Fibroblast of skin of right quadriceps (primary cell): ENCODE measurements at places on chromosomes 4 and X.

GRCh38 chrX:149938881-149939654 is 777 bp upstream of the EOLA2 start:
- DNase-seq = peak; percentile 93

- no peak for DNase-seq
Observed at GRCh38 chrX:140507982-140508305, 3.1 kb upstream of the SOX3 start.

DNA sequence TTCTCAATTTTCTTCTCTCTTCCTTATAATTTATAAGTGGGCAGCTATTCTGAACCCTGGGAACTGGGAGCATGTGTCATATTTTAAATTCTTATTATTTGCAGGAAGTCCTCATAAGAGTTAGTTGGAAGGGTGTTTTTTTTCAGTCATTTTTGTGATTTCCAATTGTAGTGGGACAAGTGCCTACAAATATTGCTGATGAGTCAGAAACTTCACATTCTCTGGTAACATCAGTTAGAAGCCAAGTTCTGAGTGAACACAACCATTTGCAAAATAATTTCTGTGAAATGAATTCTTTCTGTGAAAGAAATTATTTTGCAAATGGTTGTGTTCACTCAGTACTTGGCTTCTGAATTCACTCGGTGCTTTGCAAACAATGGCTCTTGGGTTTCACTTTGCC is 20.8 kb upstream of the NWD2 start:
- DNase-seq = no peak

DNA sequence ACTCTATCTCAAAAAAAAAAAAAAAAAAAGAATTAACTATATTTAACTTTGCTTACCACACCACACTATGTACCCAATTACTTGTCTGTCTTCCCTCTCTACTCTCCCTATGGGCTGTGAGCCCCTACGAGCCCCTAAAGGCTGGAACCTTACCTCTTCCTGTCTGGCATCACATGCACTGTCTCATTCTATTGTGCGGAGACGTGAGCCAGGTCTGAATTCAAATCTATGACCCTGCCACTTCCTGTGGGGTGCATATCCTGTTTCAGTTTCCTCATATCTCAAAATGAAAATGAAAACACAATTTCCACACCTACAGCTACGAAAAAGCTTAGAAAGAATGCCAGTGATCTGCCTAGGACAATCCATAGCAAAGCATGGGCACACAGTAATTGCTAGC is 42.9 kb upstream of the HS3ST1 start:
- no peak for DNase-seq

- DNase-seq = no peak
Observed at GRCh38 chrX:18951032-18951431, 32.9 kb downstream of the PHKA2 start.

DNA sequence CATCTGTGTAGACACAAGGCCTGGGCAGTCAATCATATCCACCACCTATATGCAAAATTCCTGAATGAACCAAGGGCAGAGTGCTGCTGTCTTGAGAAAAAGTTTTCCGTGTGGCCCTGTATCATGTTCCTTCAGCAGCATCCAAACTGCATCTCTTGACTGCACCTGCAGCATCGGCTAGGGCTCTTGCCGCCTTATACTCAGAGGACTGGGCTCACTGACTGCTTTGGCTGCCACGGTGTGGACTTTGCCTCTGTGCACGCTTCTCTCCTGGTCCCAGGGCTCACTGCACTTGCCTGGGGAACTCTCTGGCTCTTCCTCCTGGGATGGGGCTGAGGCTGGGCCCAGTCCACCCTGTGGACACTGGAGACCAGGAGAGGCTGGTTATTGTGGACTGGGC is 39.5 kb upstream of the STS start:
- no peak for DNase-seq

DNA sequence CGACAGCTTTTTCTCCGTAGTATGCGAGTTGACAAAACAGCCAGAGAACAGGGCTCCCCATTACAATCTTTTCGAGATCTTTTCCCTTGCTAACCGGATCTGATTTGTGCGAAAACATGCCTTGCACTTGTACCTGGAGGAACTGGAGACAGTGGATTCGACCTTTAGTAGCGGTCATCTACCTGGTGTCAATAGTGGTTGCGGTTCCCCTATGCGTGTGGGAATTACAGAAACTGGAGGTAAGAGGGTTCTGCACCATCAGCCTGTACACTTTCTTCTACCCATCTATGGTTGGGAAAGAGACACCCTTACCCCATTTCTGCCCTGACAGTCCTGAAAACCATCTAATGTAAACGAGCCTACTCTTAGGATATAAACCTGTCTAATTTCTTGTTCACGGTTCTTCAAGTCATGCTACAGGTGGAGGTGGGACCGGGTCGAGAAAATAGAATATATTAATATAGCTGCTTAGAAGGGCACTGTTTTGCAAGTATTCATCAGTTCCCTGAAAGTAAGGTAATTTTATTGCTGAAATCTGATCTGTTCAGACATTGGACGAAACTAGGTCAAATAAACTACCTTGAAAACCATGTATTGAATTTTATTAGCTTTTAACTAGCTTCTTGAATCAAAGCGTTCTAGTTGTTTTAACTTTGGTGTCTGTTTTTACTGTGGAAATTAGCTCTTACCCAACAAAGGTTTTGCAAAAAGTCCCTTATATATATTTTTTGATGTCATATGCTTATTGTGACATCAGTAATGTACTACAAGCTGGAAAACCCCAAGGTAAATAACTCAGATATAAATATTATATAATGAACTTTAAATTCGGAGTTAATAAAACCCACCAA is 869 bp downstream of the TMEM184C start:
- no peak for DNase-seq

DNA sequence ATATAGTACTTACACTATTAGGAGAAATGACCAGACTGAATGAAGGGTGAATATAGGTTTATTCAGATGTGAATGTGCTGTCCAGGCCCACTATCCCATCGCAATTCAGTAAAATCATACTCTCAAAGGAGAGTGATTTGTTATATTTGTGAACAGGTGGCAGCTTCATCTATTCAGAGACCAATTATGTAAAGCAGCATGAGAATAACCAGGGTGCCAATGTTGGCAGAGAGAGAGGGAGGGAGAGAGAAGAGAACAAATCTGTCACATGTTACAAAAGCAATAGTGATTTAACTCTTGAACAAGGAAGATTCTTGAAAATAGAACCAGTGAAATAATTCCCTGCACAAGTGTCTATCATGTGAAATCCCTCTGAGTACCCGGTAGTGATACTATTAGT is 38.9 kb upstream of the TLL1 start:
- DNase-seq = no peak

GRCh38 chr4:89204624-89205023 is 93.3 kb downstream of the TIGD2 start:
- no peak for DNase-seq

- DNase-seq = no peak
Observed at GRCh38 chr4:120431180-120431579, 364.5 kb upstream of the MAD2L1 start.

- DNase-seq = no peak
Observed at GRCh38 chr4:99853190-99853589, 36.6 kb downstream of the DAPP1 start.

GRCh38 chr4:172830295-172830764 is 338.3 kb upstream of the GALNT7 start:
- peak; percentile 23 for DNase-seq

DNA sequence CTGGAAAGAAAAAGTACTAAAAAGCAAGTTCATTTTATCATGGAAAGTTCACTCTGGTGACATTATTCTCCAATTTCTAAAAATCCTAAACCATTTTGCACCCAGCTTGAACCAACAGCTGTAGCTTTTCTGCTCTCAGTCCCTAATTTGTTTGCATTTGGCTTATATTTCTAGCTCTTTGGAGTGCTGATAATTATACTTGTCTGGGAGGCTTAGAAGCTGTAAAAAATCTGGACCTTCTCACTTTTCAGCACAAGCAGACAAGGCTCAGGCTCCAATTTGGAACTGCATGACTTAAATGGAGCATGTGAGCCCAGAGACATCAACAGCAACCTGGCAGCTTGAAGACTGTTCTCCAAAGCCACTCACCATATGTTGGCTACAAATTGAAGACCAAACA is 170.9 kb upstream of the PCDH18 start:
- DNase-seq = no peak

DNA sequence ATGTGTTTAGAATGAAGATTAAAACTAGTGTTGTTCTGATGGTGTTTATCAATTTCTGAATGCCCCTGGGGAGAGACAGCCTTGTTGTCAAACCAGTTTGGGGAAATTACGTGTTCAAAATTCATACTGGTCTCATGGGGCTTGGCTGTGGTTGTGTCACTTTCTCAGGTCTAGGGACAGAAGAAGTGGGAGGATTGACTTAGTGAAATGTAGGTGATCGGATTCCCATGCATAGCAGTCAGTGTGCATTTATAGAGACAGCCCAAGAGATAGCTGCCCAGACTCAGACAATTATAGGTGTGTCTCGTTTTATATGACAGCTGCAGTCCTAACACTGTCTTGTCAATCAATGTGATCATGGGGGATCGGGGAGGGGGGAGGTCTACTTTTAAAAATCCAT is 94.4 kb upstream of the CLCN4 start:
- DNase-seq = no peak

DNA sequence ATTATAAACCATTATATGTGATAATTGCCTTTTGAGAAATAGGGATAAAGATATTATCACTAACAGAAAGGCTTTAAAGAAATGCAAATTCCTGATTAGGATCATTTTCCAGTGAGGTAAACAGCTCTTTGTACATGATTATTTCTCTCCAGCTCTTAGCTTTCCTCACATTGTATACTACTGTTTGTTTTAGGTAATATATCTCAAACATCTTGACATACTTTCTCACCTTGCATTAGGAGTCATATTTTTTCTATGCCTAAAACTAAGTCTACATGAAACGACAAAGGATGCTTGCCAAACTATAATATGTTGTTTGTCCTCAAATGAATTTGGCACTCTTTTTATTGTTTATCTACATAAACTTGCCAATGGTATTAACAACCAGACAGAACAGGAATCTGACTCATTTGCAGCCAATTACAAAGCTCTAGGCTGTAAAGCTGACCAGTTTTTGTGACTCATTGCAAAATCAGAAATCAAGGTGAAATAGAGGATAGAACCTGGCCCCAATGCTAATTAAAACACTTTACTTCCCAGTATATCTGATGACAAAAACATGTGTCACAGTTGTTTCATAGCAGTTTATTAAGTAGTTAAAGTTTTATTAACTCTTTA is 107.0 kb downstream of the IQCM start:
- DNase-seq = peak; percentile 61

GRCh38 chr4:48565362-48566033 is 75.4 kb downstream of the ZAR1 start:
- DNase-seq = no peak

- peak; percentile 51 for DNase-seq
Observed at GRCh38 chr4:48180234-48180633, 46.2 kb upstream of the TXK start.

GRCh38 chrX:71493111-71493613 is 39.7 kb upstream of the OGT start:
- DNase-seq = peak; percentile 3

DNA sequence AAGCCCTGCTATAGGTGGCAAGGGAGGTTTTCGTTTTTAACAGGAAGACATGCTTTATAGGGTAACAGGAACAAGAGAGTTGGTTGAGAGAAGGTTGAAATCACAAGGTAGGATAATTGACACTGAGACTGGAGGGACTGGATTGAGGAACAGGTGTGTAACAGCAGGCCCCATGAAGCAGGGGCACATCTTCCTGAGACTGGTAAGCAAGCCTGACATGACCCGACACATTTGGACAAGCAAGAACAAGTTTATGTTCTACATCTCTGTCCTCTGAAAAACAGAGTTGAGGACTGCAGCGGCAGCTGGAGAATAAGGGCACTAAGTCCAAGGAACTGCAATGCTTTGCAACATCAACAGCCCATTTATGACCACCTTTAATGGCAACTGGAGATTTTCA is 5.2 kb downstream of the RPS4X start:
- DNase-seq = no peak

DNA sequence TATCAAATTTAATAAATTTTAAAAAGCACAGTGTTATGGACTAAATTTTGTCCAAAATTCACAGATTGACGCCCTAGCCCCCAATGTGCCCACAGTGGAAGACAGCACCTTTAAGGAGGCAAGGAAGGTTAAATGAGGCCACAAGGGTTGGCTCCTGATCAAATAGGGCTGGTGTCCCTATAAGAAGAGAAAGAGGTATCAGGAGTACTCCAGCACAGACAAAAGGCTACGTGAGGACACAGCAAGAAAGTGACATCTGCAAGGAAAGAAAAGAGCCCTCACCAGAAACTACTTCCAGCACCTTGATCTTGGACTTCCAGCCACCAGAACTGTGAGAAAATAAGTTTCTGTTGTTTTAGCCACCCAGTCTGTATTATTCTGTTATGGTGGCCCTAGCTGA is 48.8 kb downstream of the FAM13A start:
- no peak for DNase-seq

- peak; percentile 69 for DNase-seq
Observed at GRCh38 chrX:68498508-68499379, at the start of gene YIPF6. Gene YIPF6 (plus strand): TSS chrX:68499051. CDS start chrX:68499067, 16 bp downstream.

- peak; percentile 15 for DNase-seq
Observed at GRCh38 chr4:153649572-153649991, 34.5 kb upstream of the TLR2 start.

GRCh38 chr4:77505275-77505957 is 100.2 kb upstream of the CXCL13 start:
- no peak for DNase-seq

DNA sequence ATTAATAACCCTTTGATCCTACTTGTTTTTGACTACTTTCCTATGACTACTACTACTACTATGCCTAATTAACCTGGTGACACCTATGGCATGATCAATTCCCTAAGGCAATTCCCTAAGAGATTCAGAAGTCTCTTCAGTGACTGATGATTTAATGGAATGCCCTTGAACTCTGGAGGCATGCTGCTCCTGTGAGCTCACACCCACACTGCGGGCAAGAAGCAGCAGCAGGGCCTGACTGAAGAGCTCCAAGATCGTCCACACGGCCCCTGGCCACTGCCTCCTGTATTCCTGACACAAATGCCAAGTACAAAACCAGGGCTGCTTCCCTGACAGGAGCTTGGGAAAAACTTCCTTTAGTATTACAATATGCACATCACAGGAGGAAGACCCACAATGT is 74.2 kb upstream of the STS start:
- DNase-seq = no peak

DNA sequence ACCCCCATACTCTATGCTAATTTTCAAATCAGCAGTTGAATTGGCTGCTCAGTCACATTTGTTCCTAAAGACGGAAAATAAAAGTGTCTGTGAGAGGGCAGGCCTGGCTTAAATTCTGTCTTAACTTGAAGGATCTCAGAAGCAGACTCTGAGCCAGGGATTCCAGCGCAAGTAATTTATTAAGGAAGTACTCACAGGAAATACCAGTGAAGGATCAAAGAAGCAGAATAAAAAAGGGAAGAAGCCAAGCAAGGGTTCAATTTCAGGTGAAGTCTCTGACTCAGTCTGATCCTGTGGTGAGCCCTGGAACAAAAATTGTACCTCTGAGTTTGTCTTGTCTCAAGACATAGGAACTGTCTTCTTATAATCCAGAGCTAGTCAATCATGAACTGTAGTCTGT is 52.2 kb downstream of the IL1RAPL1 start:
- DNase-seq = peak; percentile 24
